A549 treated with AZD2906 at 1 μM for 4 hours (cell line): ENCODE measurements at places on chromosomes 5 and 9. TPM values are rescaled to one million over a fixed set of nuclear protein-coding genes. Genes with fewer than 3 reads are reported as not detected.

Gene TMEM161B
- 6.5 to 11.3 TPM (median 8.1 TPM) in 5 replicates for total RNA-seq

Gene LCN12
- 0.58 to 2.4 TPM (median 1.5 TPM) in 5 replicates for total RNA-seq

Gene PCDHGA4
- 0.06 to 0.13 TPM (median 0.11 TPM) in 5 replicates for total RNA-seq

Gene SV2C
- not detected in 5 replicates for total RNA-seq

Gene TNFSF15
- total RNA-seq: 0.03 to 0.12 TPM (median 0.07 TPM) in 5 replicates

Gene CARD9
- total RNA-seq: 0.45 to 2.1 TPM (median 1.1 TPM) in 5 replicates

Gene IGIP
- 0.72 to 1.0 TPM (median 0.89 TPM) in 5 replicates for total RNA-seq

Gene DAB2
- total RNA-seq: 6.2 to 9.0 TPM (median 7.6 TPM) in 5 replicates

Gene ESM1
- total RNA-seq: not detected in 5 replicates

Gene PRLR
- 0.10 to 0.19 TPM (median 0.13 TPM) in 5 replicates for total RNA-seq

Gene CTXN3
- total RNA-seq: not detected in 5 replicates

Gene SNX24
- 20.2 to 26.1 TPM (median 21.3 TPM) in 5 replicates for total RNA-seq

Gene TYRP1
- 0.17 TPM in 1 of 5 replicates, not detected in the others for total RNA-seq

Gene ROPN1L
- total RNA-seq: 2.1 to 2.4 TPM (median 2.3 TPM) in 5 replicates

Gene TLR4
- total RNA-seq: 0.06 to 0.12 TPM (median 0.06 TPM) in 5 replicates

Gene WDR38
- 0.11 to 0.23 TPM (median 0.14 TPM) in 5 replicates for total RNA-seq

Gene KLHL3
- 0.08 to 0.49 TPM (median 0.23 TPM) in 5 replicates for total RNA-seq

Gene COL27A1
- 7.5 to 10.7 TPM (median 8.2 TPM) in 5 replicates for total RNA-seq

Gene BTF3
- total RNA-seq: 1,061 to 1,200 TPM (median 1,081 TPM) in 5 replicates

Gene RXFP3
- not detected in 5 replicates for total RNA-seq
